ENCODE measurements at places on chromosomes 11 and 22. TPM values are rescaled to one million over a fixed set of nuclear protein-coding genes. Genes with fewer than 3 reads are reported as not detected.

- no peak for DNase-seq
Observed at GRCh38 chr11:41988951-41989572, 529.6 kb upstream of the LRRC4C start.

The MIF gene
- 469 TPM for total RNA-seq

DNA sequence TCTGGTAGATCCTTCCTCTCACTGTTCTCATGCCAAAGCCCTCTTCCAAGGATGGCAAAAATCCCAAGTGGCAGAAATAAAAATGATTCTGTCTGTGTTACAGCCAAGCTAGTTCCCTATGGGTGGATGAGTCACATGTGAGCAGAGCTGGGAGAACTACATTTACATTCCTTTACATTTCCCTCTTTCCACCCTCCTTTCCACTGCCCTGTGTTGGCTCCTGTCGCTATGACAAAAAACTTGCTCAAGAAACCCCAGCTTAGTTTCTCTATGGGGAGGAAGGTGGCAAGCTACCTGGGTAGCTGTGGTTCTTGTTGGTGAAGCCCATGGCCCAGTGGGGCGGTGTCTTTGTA, 10.2 kb upstream of the DDB2 start:
- DNase-seq = no peak

DNA sequence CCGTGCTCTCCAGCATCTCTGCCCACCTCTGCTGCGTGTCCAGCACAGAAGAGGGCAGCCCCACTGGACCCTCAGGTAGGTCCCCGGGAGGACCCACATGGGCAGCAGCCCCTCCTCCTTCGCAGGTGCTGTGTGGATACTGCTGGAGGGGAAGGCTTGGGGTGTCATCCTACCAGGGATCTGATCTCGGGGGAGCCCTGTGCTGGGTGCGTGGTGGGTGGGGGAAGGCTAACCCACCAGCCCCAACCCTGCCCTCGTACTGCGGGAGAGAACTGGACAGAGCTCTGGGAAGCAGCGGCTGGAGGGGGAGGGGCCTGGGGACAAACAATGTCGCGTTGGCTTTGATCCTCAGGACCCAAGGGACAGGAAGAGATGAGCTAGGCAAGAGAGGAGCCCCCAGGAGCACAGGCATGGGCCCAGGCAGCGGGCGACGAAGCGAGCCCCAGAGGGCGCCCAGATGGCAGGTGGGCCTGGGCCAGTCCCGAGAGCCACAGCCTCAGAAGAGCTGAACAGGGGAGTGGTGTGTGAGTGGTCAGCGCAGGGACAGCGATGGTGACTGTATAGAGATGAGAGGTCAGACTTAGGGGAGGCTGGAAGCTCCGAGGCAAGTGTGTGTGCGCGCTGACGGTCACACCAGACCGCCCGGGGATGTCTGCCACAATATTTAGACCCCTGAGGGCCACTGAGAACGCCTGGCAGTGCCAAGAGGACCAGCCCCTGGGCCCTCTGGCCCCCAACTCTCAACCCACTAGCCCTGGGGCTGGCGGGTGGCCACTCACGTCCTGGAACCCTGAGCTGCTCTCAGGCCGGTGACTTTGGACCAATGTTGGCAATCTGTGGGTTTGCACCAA, 1.4 kb upstream of the PIM3 start:
- DNase-seq = no peak

DNA sequence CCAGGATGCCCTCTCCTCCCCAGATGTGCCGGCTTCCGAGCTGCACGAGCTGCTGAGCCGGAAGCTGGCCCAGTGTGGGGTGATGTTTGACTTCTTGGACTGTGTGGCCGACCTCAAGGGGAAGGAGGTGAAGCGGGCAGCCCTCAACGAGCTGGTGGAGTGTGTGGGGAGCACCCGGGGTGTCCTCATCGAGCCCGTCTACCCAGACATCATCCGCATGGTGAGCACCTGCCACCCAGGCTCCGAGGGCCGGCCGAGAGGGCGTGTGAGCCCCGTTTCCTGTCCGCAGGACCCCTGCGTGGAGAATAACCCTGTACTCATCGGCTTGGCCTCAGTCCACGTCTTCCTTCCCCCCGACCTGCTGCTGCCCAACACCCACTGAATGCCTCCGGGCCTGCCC, 2.2 kb downstream of the PPP2R5B start:
- no peak for DNase-seq

- DNase-seq = no peak
Observed at GRCh38 chr11:15727520-15727914, 612.8 kb downstream of the INSC start.

DNA sequence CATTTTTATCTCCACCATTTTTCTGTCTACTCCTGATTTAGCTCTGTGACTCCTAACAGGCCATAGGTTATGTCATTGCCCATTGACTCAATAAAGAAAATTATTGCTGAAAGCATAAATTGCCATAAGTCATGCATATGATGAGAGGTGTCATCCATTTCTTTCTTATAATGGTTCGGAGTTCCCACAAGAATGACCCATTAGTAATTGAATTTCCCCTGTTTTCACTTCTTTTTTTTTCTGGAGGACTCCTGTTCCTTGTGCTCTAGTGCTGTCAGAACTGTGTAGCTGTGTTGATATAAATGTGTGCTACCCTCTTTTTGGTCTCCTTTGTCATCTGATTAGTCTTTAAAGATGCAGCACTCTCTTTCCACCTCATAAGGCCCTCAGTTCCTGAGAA, 22.9 kb upstream of the CARD18 start:
- DNase-seq = no peak

DNA sequence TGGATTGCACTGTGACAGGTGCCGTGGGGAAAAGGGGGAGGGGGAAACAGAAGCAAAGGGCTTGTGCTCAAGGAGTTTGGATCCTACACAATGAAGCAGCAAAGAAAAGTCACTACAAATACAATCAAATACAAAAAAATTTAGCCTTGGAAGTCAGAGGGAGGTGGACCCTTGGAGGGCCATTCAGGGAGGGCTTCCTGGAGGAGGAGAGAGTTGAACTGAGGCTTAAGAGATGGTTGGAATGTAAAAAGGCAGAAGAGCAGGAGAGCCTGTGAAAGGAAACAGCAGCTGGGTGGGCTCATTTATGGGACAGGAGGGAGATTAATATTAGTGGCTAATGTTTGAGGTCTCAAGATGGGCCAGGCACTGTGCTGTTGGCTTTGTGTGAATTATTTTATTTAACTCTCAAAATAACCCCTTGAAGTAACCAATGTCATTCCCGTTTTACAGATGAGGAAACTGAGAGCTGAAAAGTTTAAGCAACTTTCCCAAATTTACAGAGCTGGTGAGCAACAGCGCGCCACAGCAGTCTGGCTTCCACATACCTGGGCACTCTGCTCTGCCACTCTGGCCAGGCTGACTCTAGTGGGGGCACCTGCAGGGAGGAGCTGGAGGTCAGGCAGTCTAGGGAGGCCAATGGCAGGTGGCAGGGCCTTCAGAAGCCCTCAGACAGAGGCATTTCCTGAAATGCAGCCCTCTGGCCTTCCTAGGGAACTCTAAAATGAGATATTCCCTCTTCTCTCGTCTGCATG, 2.7 kb upstream of the CHST1 start:
- DNase-seq = no peak

The KCNJ4 gene
- not detected for total RNA-seq

- no peak for DNase-seq
Observed at GRCh38 chr11:65816696-65817095, 17.1 kb upstream of the SNX32 start.

The KLHL35 gene
- 1.2 TPM for total RNA-seq
